ENCODE measurements at places on chromosomes 5 and 9.

DNA sequence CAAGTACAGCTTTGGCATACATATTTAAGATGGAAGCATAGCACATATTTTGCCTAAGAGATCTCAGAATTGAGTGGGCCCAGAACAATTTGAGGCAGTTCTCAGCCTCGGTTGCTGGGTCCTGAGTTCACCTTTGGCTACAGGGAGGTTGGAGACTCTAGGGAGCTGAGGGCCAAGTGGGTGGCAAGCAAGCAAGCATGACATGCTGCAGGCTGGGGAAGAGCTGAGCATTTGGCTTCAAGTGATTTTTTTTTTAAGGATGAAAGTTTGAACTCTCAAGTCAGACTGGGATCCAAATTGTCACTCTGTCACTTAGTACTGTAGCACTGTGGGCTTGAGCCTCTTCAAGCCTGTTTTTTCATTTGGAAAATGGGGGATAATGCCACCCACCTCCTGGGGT lies 160.5 kb downstream of the MED27 start:
- no peak for DNase-seq

DNA sequence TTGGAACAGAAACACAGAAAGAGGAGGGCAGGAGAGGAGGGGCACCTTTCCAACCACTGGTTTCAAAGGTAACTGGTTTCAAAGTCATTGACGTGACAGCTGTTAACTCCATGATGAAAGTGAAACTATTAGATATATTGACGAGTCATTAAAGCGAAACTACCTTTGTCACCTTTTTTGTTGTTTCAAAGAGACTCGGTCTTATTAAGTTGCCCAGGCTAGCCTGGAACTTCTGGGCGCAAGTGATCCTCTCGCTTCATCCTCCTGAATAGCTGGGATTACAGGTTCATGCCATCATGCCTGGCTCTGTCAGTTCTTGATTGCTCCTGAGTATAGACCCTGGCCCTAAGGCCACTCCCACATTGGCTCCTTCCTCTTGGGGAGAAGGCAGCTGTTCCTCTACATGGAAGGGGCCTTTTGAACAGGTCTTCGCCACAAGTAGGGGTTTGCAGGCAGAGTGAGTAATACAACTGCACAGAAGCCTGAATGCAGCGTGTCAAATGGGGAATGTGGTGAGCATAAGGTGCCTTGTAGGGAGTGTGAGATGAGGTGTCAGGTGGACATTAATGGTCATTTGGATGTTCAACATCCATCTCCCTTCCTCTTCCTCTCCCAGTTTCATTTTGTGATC lies 3.4 kb upstream of the F12 start:
- no peak for DNase-seq

GRCh38 chr9:78831726-78832125 lies 534.8 kb downstream of the PSAT1 start:
- DNase-seq = no peak

DNA sequence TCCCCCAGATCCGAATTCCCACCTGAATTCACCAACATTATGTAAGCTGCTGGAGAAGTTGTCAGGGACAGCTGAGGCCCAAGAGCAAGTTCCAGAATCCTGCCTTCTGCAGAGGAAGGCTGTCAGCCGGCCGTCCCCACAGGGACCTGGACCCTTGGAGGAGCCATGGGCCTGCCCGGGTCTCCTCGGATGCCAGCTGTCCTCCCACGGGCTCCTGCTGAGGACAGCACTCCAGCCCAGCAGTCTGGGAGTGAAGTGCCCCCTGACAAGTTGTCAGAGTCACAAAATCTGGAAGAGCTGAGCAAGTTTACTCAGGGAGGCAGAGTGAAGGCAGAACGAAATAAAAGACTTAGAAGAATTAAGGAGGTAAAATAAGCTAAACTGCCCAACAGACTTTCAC lies 192.5 kb upstream of the DAPK1 start:
- no peak for DNase-seq

DNA sequence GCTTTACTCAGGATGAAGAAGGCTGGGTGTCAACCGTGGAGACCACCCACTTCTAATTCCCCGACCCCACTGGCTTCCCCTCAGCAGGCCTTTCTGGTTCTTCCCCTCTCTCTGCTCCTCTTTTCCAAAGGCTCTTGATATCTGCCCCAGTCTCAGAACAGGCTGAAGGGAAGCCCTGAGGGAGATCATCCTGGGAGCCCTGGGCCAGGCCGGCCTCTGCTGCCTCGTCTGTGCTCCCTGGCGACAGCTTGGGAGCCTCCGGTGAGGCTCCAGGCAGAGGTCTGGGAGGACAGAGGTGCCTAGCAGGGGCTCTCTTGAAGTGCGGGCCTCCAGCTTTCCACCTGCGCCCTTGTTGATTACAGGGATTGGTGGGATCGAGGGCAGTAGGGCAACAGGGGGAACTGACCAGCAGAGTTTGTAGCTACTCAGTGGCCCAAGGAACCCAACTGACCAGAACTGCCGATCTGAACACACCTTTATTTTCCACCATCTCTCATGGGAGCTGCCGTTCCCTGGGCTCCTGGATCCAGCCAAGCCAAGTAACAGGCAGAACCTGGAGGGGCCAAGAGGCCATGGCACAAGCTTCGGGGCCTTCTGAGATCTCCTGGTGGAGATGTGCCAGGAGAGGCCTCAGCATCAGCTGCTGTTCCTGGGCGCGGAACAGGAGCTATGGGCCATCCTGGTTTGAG lies 198.5 kb downstream of the CACNA1B start:
- DNase-seq = no peak

- DNase-seq = no peak
These were observed 117.4 kb downstream of the GPR21 start for GRCh38 chr9:123150708-123151503.

DNA sequence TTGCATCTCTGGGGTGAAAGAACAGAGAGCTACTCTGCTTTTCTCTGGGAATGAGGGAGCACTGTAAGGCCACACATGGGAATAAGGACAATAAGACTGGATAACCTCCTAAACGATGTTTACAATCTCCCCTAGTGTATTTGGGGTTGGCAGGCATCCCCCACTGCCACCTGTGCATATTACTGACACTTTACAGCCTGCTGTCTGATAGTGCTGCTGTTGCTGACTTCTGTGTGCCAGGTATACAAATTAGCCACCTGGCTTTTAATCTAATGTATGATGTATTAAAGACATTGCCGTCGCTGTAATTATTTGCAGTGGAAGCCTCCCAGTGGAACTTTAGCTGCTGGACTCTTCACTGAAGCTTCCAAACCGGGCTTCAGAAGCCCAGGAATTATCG lies 4.4 kb upstream of the SHISAL2B start:
- no peak for DNase-seq

GRCh38 chr9:132730054-132731033 lies 60.1 kb downstream of the GTF3C4 start:
- no peak for DNase-seq

- no peak for DNase-seq
These were observed 105.1 kb upstream of the SLC25A48 start for GRCh38 chr5:135729321-135729786.

DNA sequence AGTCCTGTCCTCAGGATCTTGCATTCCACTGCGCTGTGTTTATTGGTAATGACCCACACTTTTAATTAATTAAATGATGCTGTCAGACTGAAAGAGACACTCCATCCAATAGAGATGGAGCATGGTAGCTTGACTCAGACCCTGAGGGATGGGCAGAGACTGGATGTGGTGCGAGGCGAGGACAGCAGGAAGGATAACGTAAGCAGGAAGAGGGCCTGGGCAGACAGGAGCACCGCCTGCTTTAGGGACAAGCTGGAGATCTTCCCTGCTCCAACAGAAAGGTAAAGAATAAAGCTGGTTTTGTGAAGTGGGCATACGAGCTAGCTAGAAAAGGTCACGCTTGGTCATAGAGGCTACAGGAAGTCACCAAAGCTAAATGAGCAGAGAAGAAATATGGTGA lies 3.6 kb upstream of the DOCK8 start:
- DNase-seq = no peak

DNA sequence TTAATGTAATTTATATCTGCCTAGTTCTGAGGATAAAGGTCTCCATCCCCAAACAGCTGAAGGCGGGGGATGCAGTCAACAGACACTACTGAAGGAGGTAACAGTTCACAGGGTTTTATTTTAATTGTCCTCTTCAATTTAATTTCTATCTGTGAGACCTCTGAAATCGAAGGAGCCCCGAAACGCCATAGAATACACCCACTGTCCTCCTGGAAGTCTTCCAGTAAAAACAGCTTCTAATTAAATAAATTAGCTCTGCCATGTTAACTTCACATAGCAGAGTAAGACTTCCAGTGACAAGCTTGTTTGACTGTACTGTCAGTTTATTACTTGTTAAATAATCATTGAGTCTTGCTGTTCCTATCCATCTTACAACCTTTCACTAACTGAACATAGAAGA lies 193.5 kb downstream of the SEC61B start:
- DNase-seq = no peak

- no peak for DNase-seq
These were observed 200.1 kb downstream of the MEF2C start for GRCh38 chr5:88682881-88683361.

DNA sequence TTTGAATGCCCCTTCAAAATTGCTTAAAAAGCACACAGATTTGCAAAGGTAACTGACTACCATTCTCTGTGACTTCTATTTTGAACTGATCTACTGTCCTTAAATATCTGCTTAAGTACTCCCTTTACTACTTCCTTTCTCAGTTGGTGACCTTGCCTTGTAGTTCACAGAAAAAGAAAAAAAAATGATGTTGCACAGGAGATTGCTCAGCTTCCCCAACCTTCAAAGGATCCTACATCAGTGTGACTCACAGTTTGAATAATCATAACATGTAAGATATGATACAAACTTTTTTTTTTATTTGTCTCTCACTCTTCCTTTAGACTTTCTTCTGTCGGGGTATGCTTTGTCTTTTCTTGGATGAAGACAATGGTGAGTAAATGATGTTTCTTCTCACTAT lies 1029.6 kb downstream of the CDH12 start:
- DNase-seq = no peak

DNA sequence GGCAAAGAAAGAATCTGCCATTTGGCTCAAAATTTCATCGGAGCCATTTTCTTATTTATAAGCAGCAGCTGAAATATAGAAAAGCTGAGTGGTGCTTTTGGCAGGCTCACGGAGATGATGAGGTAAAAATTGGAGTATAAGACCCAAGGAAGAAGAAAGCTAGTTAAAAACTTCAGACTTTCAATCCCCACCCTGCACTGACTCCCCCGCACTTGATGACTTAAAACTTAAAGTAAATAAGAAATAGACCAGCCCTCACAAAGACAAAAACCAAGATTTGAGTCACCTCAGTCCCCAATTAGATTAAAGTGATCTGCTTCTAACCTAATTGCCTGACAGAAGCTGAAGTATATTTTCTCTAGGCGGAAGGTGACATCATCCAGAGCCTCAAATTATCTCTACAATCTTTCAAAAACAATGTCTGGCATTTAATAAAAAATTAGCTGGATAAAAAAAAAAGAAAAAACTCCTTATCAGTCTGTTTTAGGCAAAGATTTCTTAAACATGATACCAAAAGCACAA lies 124.0 kb upstream of the PJA2 start:
- no peak for DNase-seq

GRCh38 chr5:1316588-1317340 lies 21.9 kb upstream of the TERT start:
- DNase-seq = no peak
